ENCODE measurements at places on chromosomes 11 and 22.

DNA sequence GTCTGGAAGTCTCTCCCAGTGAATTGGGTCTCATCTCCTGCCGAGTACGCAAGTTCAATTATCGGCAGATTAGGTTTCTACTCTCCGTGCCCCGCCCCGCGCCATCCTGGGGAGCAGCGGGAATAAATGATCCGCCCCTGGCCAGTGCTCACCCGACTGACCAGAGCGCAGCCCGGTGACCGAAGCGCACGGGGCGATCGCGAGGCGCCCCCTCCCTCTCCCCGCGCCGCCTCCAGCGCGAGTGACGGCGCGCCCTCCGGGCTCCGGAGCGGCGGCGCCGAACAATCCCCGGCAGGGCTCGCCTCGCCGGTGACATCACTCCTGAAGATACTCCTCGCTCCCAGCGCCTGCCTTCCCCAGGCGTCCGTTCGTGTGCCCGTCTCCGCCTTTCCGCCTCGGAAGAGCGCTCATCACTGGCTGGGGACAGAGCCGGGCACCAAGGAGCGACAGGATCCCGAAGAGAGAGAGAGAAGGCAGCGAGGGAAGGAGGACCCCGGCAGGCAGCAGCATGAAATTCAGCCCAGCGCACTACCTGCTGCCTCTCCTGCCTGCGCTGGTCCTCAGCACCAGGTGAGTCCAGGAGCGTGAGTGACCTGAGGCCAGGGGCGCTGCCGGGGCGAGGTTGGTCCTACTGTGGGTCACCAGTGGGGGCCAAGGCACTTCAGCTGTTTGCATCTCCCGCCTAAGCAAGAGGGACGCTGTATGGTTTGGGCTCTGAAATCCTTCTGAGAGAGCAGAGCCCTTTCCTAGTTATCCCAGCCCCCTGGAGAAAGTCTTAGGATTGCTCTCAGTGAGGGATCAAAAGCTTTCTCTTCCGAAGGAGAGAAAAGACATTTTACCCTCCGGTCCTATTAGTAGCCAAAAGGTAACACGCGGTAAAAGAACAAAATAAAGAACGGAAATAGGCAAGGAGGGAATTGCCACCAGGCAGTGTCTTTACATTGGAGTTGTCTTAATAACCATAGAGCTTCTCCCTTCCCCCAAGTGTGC is at the start of gene LUZP2:
Gene LUZP2, plus strand, starts transcription at position 318 of the 990 bp plus-strand sequence.
- no peak for DNase-seq

DNA sequence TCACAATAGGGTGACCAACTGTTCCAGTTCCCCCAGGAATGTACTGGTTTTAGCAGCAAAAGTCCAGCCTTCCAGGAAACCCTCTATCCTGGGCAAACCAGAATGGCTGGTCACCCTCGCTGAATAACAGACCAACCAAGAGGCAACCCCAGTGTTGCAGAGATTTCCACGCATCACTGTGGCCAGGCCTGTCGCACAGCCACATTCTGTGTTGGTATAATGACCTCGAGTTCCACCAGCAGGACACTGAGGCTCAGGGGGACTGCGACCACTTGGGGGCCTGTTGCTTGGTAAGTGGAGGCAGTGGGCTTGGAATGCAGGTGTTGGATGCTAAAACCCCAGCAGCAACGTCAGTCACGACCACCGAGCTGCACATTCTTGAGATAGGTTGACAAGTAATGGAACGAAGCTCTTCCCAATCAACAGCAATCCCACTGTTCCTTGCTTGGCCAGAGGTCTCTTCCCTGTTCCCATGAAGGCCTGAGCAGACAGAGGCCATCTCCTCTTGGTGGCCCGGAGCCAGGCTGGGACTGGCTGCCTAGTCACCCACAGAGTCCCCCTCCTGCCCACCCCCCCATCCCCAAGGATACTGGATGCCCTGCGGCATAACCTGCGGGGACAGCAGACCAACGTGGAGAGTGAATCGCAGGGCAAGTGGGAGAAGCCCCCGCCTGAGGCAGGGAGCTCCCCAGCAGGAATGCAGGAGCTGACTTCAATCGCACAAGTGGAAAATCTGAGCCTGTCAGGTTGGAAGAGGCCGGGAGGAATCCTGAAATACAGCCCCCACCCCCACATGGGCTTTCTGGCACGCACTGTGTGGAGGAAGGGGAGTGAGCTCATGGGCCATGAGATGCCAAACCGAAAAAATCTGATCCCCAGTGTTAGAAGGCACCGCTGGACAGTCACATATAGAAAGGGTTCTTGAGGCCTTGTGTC is 43.4 kb upstream of the MN1 start:
- DNase-seq, result no peak

GRCh38 chr22:38203090-38203810 is 1.5 kb downstream of the MAFF start:
- DNase-seq, result no peak

- no peak for DNase-seq
Observed at GRCh38 chr11:28679795-28680468, 571.7 kb downstream of the METTL15 start.

DNA sequence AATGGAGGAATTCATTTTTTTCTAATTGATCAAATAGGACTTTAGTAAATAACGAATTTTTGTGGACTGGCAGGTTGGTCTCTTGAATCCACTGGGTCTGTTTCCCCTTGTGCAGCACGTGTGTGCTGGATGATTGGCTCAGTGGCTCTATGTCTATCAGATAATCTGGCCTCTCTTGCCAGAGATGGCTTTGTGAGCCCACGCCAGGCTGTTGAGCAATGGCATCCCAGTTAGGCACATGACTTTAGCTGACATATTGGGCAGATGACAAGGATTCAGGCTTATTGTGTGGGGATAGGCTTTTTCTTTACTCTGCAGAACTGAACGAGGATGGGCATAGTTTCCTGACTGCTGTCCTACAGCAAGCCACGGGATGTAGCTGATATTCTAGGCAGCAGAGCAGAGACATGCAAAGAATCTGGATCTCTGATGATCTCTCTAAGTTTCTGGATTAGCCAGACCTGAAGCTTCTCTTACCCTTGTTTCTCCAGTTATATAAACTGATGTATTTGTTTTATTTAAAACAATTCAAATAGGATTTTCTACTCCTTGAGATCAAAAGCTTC is 144.9 kb downstream of the ARHGAP42 start:
- DNase-seq, result no peak

GRCh38 chr11:73931951-73932350 is 18.9 kb upstream of the DNAJB13 start:
- DNase-seq, result no peak

DNA sequence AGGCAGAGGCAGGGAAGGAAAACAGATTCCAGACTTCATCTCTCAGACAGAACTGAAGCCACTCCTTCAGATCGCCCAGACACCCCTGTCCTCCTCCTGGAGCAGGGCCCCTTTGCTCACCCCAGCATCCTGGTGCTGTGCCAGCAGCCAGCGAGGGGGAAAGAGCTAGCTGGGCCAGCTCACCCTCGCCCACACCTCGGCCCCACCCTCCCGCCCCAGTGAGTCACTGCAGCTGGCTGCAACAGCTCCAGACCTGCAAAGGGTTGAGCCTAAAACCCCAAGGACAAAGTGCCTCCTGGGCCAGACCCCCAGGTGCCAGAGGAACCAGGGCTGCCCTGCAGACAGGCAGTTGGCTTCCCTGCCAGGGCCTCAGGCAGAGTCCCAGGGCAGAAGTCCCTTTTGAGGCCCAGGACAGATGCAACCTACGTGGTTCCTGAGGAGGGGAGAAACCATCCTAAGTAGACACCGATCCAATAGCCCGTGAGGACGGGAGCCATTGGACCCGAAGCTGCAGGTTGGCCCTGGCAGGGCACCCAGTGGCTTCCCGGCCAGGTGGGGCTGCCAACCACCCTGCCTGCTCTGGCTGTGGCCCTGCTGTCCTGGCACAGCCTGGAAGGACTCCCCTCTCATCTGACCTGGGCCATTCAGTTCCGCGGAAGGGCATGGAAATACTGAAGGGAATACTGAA is 7.2 kb downstream of the AHNAK start:
- DNase-seq, result peak; percentile 87

- DNase-seq, result no peak
Observed at GRCh38 chr11:107123022-107123421, 104.7 kb upstream of the GUCY1A2 start.

DNA sequence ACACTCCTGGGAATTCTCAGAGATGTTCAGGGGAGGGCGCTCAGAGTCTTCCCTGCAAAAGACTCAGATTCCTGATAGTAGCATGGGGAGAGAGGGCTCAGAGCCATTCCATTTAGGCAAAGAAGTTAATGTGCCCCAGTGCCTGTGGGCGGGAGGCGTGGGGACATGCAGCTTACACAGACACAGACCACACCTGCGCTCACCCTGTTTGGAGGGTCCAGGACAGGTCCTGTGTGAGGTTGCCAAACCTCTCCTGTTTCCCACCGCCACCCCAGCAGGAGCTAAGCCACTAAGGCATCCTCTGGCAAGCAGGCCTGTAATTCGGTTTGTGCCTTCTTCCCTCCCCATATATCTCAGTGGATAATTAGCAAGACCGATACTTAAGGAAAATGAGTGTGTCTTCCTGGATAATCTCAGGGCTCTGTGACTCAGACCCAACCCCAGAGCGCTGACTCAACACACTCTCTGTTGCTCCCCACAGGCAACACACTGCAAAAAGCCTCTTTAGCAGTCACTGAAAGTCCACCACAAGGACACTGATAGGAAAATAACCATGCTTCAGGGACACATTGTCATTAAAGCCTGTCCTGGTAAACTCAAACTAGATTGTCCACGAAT is 118.9 kb upstream of the LMO1 start:
- no peak for DNase-seq

DNA sequence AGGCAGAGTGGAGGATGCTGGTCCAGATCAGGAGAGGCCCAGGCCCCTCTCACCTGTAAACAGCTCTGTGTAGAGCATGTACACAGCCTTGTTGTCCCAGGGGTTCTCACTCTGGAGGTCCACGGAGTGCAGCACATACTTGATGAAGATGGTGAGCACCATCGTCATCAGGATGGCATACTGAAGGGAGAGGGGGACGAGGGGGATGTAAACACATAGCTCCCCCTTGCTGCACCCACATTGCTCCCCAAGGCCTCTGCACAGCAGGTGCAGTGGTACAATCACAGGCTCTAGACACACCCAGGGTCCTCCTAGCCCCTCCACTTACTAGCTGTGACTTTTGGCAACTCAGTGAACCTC is 2.9 kb downstream of the SYVN1 start:
- no peak for DNase-seq

- DNase-seq, result peak; percentile 62
Observed at GRCh38 chr11:77580712-77581337, 8.9 kb upstream of the AQP11 start.
